Daoy (cell line): ENCODE measurements at places on chromosomes 6 and 20. TPM values are rescaled to one million over a fixed set of nuclear protein-coding genes. Genes with fewer than 3 reads are reported as not detected.

- DNase-seq: no peak
These were observed 6.7 kb downstream of the KCNK15 start for GRCh38 chr20:44752099-44752931.

RIMS4 gene
- total RNA-seq: 2.0 and 2.1 TPM in 2 replicates

GRCh38 chr6:46509063-46509462 is 17.8 kb upstream of the RCAN2 start:
- DNase-seq: no peak

- DNase-seq: no peak
These were observed 202.4 kb downstream of the ZMYND8 start for GRCh38 chr20:47154089-47154488.

DNA sequence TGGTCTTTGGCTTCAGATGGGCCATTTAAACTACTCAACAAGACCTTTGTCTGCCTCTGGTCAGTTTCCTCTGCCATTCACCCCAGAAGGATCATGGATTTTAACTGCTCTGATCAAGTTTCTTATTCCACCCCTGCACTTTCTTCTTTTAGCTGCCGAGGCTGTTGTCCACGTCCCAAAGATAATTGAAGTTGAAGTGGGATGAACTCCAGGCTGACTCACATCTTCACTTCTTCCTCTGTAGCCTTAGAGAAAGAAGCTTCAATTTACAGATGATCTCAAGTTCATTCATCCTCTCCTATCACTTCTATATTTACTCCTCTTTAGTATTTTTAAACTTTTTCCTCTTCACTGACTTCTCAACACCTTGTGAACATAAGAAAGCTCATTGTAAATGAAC is 651.6 kb downstream of the UTRN start:
- DNase-seq: no peak

FOXA2 gene
- total RNA-seq: 0.33 and 0.57 TPM in 2 replicates

CRIP3 gene
- total RNA-seq: 0.34 TPM in 1 of 2 replicates, not detected in the other

GRCh38 chr6:255751-256083 is 36.6 kb upstream of the DUSP22 start:
- no peak for DNase-seq

DNA sequence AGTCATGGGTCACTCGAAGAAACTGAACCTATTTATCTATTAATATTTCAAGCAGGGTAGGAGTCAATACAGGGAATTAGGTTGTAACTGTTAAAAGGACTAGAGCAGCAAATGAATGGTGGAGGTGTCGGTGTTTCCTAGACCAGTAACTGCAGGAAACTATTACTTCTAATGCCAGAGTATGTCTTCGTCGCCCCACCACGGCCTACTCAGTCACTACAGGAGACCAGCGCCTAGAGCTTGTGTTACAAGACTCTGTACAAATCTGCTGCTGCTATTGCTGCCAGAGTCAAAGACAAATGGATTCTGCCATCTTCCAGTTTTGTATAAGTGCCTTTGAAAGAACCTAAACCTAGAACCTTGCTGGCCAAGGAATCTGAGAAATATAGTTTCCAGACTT is 343.9 kb downstream of the SOX4 start:
- no peak for DNase-seq

GRCh38 chr6:43286980-43287716 is 10.9 kb upstream of the SLC22A7 start:
- no peak for DNase-seq

- no peak for DNase-seq
These were observed 18.5 kb upstream of the SCUBE3 start for GRCh38 chr6:35195120-35195780.

DNA sequence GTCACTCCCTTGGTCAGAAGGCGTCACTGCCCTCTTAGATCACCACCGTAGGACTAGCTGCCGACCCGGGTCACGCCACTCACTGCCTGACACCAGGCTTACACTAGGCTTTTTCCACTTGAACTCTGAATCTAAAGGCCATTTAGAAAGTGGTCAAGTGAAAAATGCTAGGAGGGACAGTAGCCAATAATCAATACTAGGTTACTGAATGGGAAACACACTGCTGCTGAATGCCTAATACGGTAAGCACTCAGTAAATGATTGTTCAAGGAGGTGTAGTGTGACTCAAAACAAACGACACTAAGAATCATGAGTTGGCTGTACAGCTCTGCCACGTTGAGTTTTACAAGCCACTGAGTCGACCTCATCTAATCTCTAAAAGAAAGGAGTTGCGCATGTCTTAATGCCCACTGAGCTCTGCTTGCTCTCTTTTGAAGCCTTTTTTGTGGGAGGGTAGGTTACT is 760 bp upstream of the IBTK start:
- DNase-seq: peak; percentile 60

- no peak for DNase-seq
These were observed 1.4 kb upstream of the PTPRT start for GRCh38 chr20:43191143-43191542.

GRCh38 chr6:110654096-110654820 is 161.0 kb downstream of the CDK19 start:
- no peak for DNase-seq

- no peak for DNase-seq
These were observed 13.0 kb upstream of the RIN2 start for GRCh38 chr20:19745106-19745505.

AHI1 gene
- total RNA-seq: 7.8 and 8.2 TPM in 2 replicates

YWHAB gene
- total RNA-seq: 58.3 and 62.8 TPM in 2 replicates

DNA sequence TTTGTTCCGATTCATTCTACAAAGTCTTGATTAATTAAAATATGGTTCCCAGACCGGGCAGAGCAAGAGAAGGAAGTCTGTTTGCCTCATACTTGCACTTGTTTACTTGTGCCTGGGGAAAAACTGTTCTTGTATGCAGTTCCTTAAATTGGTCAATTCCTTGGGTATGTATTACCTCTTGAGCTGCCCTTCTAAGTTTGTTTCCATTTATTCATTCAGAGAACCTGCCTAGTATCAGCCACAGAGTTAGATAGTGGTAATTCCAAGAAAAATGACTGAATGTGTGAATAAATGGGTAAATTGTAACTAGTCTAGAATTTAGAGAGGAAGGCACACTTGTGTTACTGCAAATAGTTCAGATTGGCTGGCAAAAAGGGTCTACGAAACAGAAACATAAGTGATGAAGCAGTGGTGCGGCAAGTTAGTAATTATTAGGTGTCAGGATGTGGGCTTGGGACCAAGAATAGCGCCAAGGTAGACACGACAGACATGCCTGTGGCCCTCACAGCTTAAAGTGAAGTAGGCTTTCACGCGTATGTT is 525 bp upstream of the MAK start:
- DNase-seq: no peak

- DNase-seq: peak; percentile 53
These were observed 36.8 kb downstream of the YTHDF1 start for GRCh38 chr20:63178889-63179686.

SIRPD gene
- total RNA-seq: not detected in 2 replicates

DNA sequence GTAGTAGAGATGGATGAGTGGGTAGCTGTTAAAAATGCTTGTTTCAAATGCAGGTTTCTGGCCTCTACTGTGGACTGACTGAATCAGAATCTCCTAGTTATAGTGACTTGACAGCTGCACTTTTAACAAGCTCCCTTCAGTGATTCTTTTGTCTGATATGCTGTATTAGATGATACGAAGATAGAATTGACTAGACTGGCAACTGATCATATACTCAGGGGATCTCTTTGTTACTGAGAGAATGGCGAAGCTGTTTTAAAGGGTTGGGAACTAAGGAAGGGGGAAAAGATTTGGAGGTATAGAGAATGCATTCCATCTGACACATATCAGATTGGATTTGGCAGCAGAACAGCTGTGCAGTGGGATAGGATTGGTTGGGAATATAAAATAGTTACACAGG is 7.0 kb downstream of the ENPP4 start:
- no peak for DNase-seq

DNA sequence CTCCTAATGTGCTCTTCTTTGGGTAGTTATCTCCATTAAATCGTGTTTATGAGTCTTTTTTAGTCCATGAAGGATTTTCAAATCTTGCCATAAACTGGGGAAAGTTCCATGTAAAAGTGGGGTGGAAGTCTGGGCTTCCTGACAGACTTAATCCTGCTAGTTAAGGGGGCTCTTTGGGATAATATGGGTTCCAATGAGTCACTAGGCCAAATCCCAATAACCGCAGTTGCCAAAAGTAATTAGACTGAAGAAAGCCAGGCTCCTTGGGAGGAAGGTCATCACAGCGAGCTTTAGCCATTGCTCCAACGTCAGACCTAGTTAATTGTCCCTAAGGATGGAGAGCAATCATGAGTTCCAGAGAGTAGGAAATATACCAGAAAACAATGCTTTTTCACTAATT is 10.8 kb downstream of the RSPO3 start:
- DNase-seq: no peak

CTSA gene
- 25.4 and 34.7 TPM in 2 replicates for total RNA-seq

DNA sequence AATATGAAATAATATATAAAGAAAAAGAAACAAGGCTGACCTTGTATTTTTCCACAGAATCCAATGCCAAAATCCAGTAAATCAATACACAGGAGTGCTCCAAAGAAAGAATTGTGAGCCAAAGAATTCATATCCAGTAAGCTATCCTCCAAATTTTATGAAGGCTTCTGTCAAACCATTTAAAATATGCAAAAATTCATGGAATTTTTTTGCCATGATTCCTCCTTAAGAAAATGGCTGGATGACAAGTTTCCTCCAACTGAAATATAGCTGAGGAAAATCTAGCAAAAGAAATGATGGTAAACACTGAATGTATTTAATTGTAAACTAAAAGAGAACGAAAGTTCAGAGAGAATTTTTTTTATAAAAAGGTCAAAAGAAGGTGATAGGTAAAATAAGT is 290.3 kb downstream of the UBE3D start:
- DNase-seq: no peak

SCUBE3 gene
- 1.1 and 2.0 TPM in 2 replicates for total RNA-seq

KCNK5 gene
- total RNA-seq: 5.2 and 7.1 TPM in 2 replicates

RUNX2 gene
- 11.8 and 13.7 TPM in 2 replicates for total RNA-seq

SLC22A2 gene
- 0.60 and 1.1 TPM in 2 replicates for total RNA-seq
